ENCODE measurements at places on chromosomes 1 and 21.

- H3K27me3 ChIP-seq = no peaks in the 10 kb centered on the region
- peaks cover 10% of the 10 kb centered on the region for H3K4me1 ChIP-seq
- no peak overlapping the region for H3K27ac ChIP-seq
- H3K36me3 ChIP-seq = no peaks in the 10 kb centered on the region
- no peak overlapping the region for H3K4me3 ChIP-seq
- no peak for DNase-seq
Measured at GRCh38 chr1:228917342-228917741, 182.1 kb downstream of the RHOU start.

DNA sequence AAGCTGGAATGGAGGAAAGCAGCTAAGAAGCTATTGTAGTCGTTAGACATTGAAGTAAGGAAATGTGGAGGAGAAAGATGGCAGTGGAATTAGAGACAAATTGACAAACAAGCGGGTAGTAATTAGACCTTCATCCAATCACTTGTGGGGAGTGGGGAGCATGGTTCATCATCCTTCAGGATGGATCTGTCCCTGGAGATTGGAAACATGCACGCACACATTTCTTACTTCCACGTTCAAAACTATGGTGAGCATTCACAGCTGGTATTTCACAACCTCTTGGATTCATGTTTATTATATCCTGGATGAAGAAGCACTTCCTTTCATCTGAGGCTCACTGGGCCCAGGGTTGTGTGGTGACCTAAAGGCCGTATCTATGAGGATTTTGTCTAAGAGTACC lies 188.1 kb downstream of the ST6GALNAC3 start:
- H3K27ac ChIP-seq = no peak overlapping the region
- no peak for DNase-seq
- H3K27me3 ChIP-seq = no peaks in the 10 kb centered on the region
- peaks cover 22% of the 10 kb centered on the region for H3K4me1 ChIP-seq

DNA sequence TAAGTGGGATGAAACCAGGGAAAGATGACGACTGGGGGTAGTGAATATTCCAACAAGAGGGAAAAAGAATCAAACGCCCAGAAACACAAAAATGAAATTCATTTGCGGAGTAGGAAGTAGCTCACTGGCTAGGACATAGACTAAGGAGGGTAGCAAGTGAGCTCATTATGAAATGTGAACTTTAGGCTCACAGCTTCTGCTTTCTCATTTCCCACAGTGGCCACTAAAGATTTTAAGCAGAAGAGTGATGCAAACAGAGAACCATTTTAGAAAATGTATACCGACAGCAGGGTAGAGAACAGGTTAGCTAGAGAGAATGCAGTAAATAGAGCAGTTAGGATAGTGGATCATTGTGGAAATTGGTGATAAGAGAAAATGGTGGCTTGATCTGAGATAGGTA lies 3.5 kb downstream of the CD48 start:
- H3K27me3 ChIP-seq = no peaks in the 10 kb centered on the region
- H3K27ac ChIP-seq = no peak overlapping the region
- no peak overlapping the region for H3K4me3 ChIP-seq

DNA sequence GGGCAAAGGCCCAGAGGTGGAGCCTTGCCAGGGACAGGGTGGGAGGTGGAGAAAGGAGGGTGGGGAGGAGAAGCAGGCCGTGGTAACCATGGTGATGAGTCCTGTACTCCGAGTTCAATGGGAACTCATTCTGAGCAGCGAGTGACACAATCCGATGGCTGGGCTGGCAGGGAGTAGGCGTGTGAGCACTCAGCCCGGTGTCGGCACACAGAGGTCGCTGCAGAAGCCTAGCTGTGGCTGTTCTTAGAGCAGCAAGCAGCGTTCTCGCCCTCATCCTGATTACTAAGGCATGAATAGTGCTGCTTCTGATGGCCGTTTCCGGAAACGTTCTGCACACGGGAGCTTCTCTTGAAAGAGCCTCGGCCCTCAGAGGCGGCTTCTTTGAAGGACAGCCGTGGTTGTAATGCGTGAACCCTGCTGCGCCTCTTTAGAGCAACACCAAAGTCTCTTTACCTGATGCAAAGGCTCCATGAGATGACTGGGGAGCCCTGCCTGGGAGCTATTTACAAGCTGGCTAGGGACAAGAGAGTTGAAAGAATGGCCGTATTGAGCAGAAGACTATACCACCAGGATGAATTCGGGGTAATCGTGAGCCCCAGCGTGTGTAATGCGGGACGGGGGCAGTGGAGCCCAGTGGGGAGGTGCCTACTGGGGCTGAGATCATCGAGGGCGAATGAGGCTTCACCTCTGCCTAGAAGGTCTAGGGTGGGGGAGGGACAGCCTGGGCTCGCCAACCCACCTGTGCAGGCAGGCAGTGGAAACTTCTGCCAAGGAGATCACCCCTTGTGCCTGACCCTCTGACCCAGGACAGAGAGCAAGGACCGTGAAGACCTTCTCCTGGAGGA lies 72.8 kb upstream of the PAX7 start:
- peaks cover 13% of the 10 kb centered on the region for H3K4me1 ChIP-seq
- no peak overlapping the region for H3K27ac ChIP-seq
- H3K36me3 ChIP-seq = no peaks in the 10 kb centered on the region
- no peak overlapping the region for H3K4me3 ChIP-seq
- no peak for DNase-seq

DNA sequence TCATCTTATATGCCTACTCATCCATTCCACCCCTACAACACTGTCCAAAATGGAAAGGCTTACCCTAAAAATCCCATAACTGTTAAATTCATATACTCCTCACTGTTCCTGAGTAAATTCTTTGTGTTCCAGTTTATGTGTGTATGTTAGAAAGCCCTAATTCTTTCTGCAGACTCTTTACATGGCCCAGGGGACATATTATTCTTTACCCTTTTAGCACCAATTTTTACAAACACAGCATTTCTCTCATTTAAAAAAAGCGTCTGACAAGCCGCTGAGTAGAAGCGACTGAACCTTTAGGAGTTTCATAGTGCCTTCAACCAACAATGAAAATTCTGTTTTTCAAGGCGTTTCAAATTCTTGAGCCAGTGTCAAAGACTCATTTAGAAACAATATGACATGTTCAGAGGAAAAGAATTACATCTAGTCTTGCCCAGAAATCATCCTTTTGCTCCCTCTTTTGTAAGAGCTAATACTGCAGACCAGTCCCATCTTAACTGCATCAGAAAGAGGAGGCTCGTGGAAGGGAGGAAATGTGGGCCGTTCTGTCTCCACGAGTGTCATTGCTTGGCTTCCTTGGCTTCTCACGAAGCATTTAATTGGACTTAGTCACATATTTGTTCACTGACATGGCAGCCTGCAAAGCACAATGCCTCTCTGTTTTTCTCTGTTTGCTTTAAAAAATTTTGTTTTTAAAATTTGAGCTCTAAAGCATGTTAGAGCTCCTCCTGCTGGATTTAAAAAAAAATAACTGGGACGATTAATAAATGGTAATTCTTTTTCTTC lies 21.3 kb upstream of the C1orf105 start:
- peaks cover 58% of the 10 kb centered on the region for H3K4me1 ChIP-seq
- H3K27ac ChIP-seq = peak overlapping the region; percentile 65
- H3K27me3 ChIP-seq = no peaks in the 10 kb centered on the region
- DNase-seq = no peak
- peaks cover 2% of the 10 kb centered on the region for H3K36me3 ChIP-seq
- H3K4me3 ChIP-seq = peak overlapping the region; percentile 32
